T follicular helper cell (primary cell): ENCODE measurements at places on chromosomes 5 and 9.

DNA sequence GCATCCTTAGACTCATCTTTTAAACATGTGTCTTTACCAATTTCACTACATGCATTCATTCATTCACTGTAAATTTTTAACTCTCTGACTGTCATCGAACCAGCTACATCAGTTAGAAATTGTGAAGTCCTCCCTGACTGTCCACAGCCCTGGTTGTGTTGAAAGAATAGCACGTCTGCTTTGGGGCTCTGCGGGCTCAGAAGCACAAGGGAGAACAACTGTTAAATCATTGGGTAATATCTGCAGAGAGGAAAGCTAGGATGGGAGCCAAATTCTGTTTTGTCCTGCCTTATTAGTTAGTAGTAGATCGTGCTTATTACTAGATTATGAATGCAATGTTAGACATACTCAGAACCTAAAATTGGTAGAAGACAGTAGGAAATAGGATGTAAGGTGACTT is 26.3 kb upstream of the FAM120AOS start:
- no peak for DNase-seq

GRCh38 chr5:14155075-14155474 is 11.9 kb downstream of the TRIO start:
- DNase-seq: no peak

GRCh38 chr5:170861917-170862766 is at the start of gene RANBP17:
RANBP17 (plus strand) TSS chr5:170862018.
- no peak for DNase-seq

GRCh38 chr9:30235068-30235467 is 2149.4 kb upstream of the ACO1 start:
- no peak for DNase-seq

DNA sequence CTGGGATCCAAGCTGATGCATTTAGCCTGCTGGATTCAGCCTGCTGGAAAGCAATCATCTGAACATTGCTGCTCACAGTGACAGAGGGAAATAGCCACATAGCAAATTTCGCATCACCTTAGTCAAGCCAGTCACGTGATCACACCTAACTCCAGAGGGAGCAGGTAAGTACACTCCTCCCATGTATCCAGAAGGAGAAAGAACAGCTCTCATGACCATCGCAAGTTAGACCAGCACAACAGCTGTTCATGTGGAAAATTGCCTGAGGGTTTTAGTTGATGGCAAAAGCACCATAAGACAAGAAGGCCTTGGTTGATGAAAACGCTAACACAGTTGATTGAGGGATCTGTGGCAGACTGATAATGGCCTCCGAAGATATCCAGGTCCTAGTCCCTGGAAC is 34.2 kb upstream of the MYO10 start:
- no peak for DNase-seq

GRCh38 chr5:172284611-172284980 is 1.0 kb upstream of the UBTD2 start:
- no peak for DNase-seq

DNA sequence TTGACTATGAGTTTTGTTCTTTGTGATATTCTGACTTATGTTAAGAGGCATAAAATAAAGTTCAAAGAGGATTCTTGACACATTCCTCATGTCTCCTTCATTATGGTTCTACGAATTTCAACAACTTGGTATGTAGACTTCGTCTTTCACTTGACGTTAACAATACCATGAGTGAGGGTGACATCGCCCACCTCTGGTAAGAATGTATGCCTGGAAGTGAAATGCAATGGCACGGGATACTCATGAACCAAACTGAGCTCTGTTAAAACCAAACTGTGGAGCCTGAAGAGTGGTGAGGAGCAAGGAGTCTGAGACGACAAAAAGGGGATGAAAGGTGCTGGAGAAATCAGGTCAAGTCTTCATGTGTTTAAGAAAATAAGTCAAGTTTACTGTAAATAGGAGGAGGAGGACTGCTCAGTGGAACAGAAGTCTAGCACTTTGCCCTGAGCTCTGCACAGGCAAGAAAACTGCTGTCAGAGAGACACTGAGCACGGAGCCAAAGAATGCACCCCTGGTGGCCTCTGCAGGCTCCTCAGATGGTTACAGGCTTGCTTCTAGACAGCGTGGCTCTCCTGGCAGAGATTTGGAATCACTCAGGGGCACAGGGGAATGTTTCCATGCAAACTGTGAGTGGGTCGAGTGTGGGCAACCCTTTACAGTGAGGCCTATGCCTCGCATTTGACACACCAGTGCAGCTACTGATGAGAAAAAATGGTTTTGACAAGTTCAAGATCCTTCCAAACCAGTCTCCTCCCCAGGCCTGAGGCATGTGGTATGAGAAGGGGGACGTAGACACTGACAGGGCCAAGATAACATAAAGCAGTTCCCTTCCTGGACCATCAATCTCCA is 470.1 kb downstream of the IRX1 start:
- no peak for DNase-seq

- DNase-seq: no peak
Observed at GRCh38 chr9:131239161-131239975, 36.9 kb downstream of the FAM78A start.

GRCh38 chr5:141349917-141350619 is at the start of gene PCDHGB1:
PCDHGB1 (plus strand) TSS chr5:141350099; CDS start chr5:141350261, 162 bp downstream.
- DNase-seq: no peak
